ENCODE measurements at places on chromosomes 2 and 18. TPM values are rescaled to one million over a fixed set of nuclear protein-coding genes. Genes with fewer than 3 reads are reported as not detected.

The CDH2 gene
- 22.5 TPM for total RNA-seq

The NYAP2 gene
- not detected for total RNA-seq

The SKOR2 gene
- total RNA-seq = not detected

The FBXO41 gene
- total RNA-seq = 0.29 TPM

The TUBA3D gene
- 0.58 TPM for total RNA-seq

The DOK6 gene
- total RNA-seq = under 0.01 TPM

Measured in myometrial cell (primary cell).